Stimulated activated CD4-positive, alpha-beta T cell treated with anti-CD3 and anti-CD28 coated beads, Interleukin-2, amount 100 ng/mL, for 4 hours (primary cell): ENCODE measurements at places on chromosomes 4 and X.

DNA sequence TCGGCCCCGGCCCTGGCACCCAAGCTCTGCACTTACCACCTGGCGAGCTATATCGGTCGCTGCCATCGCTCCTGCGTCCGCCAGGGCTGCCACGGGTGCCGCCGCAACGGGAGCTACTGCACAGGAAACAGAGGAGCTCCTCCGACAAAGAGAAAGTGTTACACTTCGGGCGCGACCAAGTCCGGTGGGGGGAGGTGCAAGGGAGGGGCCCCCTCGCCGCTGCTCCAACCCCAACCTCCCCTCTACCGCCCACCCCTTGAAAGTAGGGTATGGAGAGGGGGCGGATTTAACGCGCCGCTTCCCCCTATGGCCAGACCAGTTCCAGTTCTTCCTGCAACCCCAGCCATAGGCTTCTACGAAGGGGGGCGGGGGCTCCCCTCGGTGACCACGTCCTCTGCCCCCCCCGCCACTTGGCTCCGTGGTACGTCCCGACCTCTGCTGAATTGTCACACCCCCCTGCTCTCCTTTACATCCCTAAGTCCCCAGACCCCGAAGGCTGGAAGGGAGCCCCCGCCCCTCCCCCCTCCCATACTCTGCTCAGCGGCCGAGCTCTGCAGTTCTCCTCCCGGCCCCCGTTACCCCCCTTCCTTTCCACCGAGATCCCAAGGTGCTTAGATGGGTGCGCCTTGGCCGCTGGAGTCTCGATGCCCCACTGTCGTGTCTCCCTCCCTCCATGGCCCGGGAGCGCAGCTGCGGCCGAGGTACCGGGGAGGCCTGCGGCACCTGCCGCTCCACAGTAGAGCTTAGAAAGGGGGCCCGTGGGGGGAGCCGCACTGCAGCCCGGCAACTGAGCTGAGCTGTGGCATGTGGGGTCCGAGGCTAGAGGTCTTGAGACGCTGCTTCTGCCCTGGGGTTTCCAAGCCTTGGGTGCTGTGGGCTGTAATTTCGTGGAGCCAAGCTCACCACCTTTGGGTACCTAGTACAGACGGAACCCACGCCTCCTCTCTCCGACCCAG is at the start of gene SEPTIN6:
Gene SEPTIN6 (minus strand): TSS at position 129 of the 956 bp plus-strand sequence. CDS start 63 bp downstream, at position 66.
- DNase-seq = peak; percentile 70

- no peak for DNase-seq
These were observed 90.7 kb downstream of the WFS1 start for GRCh38 chr4:6360385-6360784.

DNA sequence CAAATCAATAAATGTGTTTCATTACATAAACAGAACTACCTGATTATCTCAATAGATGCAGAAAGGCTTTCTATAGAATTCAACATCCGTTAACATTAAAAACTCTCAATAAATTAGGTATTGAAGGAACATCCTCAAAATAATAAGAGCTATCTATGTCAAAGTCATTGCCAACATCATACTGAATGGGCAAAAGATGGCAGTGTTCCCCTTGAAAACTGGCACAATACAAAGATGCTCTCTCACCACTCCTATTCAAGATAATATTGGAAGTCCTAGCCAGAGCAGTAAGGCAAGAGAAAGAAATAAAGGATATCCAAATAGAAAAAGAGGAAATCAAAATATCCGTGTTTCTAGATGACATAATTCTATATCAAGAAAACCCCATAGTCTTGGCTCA is 466.4 kb downstream of the MAGEE1 start:
- no peak for DNase-seq

DNA sequence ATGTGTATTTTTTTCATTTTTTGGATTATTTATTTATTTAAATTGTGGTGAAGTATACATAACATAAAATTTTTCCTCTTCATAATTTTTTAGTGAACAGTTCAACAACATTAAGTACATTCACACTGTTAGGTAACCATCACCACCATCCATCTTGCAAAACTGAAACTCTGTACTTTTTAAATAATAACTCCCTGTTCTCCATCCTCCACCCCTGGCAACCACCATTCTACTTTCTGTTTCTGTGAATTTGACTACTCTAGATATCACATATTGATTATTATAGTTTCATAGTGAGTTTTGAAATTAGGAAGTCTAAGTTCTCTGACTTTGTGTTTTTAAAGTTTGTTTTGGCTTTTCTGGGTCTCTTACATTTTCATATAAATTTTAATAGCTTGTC is 89.3 kb upstream of the STX18 start:
- DNase-seq = no peak

- no peak for DNase-seq
These were observed 43.5 kb downstream of the CCDC158 start for GRCh38 chr4:76377481-76377901.

DNA sequence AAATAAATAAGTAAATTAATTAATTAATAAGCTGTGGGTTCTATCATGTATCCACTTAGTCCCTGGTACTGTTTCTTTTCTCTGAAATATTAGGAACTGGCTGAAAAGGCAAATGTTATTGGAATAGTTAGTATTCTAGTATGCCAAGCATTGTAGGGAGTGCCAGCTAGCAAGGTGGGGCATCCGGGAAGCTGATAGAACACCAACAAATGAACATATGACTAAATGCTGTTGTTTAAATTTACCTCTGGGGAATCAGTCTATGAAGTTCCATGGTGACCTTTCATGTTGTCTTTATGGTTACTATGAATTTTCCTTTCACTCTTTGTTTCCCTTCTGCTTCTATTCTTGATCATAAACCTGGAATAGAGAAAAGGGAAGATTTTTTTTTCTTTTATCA is 32.7 kb downstream of the NUDT6 start:
- DNase-seq = no peak

GRCh38 chr4:17535242-17535641 is 20.3 kb downstream of the CLRN2 start:
- no peak for DNase-seq
